Activated naive CD4-positive, alpha-beta T cell treated with Interleukin-2 at 50 U/mL for 16 hours (primary cell): ENCODE measurements at places on chromosomes 1 and 21.
A peak's percentile ranks its signal among the peaks of the same experiment; 100 is the strongest.

DNA sequence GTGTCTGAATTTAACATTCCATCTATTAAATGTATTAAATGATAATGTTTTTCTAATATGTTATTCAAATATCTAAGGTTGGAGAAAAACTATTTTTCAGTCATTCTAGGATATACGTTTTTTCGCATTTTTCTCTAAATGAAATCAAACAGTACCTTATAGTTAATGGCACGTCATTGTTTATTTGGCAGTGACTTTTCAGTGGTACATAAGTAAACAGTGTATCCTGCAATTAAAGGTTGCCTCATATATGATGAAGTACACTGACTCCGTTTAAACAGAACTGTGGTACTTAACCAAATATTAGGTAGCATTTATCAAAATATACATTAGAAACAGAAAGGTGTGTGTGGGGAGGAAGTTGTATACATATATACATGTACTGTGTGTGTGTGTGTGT is 79.2 kb downstream of the EPS15 start:
- DNase-seq: no peak

- no peak for DNase-seq
These were observed 133.4 kb downstream of the CASZ1 start for GRCh38 chr1:10662824-10663677.

- no peak for DNase-seq
These were observed 22.8 kb downstream of the GABPA start for GRCh38 chr21:25757531-25757930.

- peak; percentile 67 for DNase-seq
These were observed at the start of gene SLC6A9 for GRCh38 chr1:44031252-44032169. Gene SLC6A9, minus strand, starts transcription at chr1:44031462. Its CDS starts 7,185 bp downstream, at chr1:44024277.

DNA sequence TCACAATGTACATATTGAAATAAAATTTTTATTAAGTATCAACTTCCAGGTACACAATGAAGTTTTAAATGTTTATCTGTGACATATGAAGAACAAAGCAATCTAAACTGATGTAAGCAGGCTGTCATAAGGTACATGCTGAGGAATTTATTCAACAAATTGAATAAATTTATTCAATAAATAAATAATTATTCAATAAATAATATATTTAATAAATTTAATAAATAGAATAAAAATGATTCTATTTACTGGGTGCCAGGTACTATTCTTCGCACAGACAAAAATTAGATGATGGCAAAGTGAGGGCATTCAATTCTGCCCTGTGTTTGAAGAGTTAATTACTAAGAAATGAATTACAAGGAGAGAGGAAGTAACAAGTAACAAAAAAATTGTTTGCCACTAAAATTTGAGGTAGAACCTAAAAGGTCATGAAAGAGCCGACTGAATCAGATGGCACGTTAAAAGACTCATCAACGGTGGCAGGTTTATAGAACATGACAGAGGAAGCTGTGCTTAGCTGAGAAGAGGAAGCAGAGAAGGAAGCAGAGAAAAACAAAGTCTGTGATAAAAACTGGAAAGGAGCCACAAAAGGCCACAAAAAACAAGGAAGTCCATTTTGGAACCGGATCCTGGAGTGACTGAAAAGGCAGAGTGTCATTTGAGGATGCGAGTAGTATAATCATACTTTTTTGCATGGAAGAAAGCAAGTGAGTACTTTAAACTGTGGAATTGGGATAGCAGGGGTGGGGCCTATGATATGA is 2.2 kb upstream of the USP24 start:
- DNase-seq: no peak

GRCh38 chr21:26167593-26167992 is 3.0 kb downstream of the APP start:
- no peak for DNase-seq

- DNase-seq: no peak
These were observed 1.8 kb upstream of the OR2M4 start for GRCh38 chr1:248229360-248229908.

DNA sequence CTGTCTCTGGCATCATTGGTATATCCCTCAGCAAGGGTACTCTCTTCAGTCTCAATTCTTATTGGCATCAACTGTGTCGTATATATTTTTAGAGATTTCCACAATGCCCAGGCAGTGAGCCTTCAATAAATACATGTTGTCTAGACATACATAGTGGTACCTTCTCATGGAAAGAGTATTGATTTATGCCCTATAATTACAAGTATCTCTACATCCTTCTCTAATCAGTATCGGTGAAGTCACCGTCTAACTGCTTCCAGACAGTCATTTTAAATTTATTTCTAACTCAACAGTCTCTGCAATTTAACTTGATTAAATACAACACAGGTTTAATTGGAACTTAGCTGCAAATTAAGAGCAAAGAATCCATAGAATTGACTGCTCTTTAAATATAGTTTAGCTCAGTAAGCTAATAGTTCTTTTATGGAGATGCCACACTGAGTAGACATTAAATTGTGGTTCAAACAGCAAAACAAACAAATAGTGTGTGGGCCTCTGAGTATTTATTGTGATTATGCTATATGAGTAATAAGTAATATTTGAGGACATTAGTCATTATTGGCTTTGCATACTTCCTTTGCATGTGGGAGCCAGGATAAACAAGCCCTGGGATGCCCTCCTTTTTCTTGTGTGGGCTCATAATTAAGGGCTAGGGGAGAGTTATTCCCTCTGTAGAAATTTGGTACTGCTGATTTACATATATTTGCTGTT is 126.9 kb upstream of the DUSP10 start:
- DNase-seq: no peak

DNA sequence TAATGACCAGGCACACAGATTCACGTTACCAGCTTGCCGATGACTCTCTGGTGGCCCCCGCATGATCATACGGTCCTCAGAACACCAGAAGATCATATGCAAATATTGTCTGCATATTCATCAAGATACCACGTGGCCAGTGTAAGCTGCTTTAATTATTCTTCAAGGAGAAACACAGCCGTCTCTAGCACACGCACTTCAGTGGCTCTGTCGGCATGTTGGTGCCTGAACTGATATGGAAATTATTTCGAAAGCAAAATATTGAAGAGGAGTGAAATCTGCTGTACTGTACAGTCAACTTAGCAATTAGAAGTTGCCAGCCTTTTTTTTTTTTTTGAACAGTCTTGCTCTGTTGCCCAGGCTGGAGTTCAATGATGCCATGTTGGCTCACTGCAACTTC is 5.9 kb upstream of the KIF26B start:
- no peak for DNase-seq

- no peak for DNase-seq
These were observed 67.6 kb downstream of the NENF start for GRCh38 chr1:212500351-212500750.

- no peak for DNase-seq
These were observed 188.4 kb upstream of the DMRTA2 start for GRCh38 chr1:50611675-50612074.

DNA sequence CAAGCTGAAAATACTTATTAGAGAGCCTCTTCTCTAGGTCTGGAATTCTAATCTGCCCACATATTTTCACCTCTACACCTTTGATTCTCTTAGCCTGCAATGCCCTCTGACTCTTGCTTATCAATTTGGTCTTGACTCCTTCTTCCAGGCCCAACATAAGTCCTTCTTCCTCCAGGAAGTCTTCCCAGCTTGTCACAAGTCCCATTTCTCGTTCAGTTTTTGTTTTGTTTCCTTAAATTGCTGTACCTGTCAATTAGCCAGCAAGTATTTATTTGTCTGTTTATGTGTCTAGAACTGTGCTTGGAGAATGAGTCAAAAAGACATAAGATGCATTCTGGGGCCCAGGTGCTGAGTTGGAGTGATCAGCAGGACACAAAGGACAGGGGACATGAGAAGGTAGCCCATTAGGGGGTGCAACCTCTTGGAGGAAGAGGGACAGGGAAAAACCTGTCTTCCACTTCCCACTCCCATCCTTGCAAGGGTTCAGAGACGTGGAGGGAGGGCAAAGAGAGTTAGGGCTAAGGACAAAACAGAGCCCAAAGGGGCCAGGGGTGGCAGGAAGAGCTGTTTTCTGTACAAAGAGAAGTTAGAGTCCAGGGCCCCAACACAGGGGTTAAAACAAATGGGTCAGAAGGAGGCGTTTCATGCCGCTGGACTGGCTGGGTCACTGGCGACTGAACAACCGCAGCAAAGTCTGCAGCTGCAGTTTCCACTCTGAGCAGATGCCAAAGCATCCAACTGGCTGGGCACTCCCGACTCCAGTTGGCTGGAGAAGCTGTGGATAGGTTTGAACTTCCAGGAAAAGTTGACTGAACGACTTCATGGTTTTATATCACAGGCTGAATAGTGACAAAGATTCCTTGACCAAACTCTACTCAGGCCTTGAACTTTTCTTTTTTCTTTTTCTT is 10.7 kb upstream of the CNR2 start:
- no peak for DNase-seq
